ENCODE measurements at places on chromosomes 2 and 18.

DNA sequence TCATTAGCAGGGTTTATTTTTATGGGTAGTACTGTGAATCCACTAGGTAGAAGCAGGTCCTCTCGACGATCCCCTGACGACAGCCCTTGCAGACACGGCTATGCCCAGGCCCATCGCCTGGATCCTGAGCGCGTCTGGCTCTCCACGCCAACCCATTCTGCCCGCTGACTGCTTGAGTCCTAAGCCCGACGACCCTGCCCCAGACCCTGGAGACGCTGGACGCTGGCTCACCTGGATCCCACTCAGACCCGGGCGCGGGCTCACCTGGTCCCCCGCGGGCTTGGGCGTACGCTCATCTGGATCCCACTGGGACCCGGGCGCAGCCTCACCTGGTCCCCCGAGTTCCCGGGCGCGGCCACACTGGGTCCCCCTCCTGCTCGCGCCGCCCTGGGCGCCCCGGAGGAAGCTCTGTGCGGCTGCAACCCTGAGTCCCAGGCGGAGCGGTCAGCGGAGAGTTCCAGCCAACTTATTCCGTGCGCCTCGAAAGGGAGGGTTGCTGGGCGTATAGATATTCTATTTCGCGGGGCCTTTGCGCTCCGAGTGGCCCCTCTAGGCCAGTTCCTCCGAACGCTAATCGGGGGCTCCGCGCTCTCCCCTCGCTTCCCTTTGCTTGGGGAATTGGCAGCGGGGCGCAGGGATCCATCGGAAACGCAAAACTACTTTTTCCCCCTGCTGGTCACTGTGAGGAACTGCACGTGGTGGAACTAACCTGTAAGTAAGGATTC, 22.4 kb upstream of the RMP24 start:
- DNase-seq = peak; percentile 12

GRCh38 chr18:22641958-22642357, 224.2 kb upstream of the CTAGE1 start:
- no peak for DNase-seq

GRCh38 chr2:68330691-68331090, 10.9 kb upstream of the CNRIP1 start:
- no peak for DNase-seq

DNA sequence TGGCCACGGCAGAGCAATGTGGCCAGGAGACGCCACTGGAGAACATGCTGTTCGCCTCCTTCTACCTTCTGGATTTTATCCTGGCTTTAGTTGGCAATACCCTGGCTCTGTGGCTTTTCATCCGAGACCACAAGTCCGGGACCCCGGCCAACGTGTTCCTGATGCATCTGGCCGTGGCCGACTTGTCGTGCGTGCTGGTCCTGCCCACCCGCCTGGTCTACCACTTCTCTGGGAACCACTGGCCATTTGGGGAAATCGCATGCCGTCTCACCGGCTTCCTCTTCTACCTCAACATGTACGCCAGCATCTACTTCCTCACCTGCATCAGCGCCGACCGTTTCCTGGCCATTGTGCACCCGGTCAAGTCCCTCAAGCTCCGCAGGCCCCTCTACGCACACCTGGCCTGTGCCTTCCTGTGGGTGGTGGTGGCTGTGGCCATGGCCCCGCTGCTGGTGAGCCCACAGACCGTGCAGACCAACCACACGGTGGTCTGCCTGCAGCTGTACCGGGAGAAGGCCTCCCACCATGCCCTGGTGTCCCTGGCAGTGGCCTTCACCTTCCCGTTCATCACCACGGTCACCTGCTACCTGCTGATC, 4.9 kb downstream of the GPR17 start:
- DNase-seq = no peak

DNA sequence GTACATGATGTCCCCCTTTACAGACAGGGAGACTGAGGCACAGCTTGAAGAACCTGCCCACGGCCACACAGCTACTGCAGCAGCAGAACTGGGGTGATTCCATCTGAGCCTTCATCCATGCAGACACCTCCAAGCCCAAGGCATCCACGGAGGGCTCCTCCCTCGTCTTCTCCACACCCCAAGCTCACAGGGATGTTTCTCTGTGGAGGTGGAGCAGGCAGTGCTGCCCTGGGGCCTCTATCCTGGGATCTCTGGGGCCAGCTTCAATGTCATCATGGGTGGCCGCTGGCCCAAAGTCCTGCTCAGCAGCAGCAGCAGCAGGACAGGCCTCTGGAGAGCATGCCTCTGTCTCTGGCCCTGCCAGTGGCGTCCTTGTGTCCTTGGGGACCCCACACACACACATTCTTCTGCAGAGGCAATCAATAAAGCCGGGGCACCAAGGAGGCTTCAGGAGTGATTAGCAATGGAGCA, 31.2 kb downstream of the ADI1 start:
- no peak for DNase-seq

DNA sequence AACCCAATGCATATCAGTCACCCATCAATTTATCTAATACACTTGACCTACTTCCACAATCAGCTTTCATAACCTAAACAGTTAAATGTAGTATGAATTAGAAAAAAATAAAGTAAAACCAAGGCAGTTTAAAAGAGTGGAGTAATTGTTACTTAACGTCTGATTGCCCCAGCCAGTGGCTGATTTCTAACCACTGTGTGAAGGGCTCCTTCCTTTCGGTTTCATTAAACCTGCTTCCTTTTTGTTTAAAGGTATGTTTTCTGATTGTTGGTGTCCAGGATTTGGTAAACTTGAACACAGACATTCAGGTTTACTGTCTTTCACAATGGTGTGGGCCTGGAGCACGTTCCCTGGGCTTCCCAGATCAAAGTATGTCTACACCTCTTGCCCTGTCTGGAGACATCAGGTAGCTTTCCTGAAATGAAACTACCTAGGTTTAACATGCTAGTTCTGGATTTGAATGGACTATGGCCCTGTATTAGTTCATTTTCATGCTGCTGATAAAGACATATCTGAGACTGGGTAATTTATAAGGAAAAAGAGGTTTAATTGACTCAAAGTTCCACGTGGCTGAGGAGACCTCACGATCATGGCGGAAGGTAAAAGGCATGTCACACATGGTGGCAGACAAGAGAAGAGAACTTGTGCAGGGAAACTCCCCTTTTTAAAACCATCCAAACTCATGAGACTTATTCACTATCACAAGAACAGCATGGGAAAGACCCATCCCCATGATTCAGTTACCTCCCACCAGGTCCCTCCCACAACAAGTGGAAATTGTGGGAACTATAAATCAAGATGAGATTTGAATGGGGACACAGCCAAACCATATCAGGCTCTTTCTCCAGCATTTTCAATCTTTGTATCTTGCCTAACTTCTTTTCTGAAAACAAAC, 605.2 kb upstream of the ID2 start:
- DNase-seq = no peak

DNA sequence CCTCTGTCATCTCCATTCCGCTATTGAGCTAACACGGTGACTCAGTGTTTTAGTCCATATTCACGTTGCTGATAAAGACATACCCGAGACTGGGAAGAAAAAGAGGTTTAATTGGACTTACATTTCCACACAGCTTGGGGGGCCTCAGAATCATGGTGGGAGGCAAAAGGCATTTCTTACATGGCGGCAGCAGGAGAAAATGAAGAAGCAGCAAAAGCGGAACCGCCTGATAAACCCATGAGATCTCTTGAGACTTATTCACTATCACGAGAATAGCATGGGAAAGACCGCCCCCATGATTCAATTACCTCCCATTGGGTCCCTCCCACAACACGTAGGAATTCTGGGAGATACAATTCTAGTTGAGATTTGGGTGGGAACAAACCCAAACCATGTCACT, 22.6 kb upstream of the CXXC1 start:
- DNase-seq = no peak

GRCh38 chr2:100104718-100105677, 37.4 kb downstream of the AFF3 start:
- DNase-seq = no peak

DNA sequence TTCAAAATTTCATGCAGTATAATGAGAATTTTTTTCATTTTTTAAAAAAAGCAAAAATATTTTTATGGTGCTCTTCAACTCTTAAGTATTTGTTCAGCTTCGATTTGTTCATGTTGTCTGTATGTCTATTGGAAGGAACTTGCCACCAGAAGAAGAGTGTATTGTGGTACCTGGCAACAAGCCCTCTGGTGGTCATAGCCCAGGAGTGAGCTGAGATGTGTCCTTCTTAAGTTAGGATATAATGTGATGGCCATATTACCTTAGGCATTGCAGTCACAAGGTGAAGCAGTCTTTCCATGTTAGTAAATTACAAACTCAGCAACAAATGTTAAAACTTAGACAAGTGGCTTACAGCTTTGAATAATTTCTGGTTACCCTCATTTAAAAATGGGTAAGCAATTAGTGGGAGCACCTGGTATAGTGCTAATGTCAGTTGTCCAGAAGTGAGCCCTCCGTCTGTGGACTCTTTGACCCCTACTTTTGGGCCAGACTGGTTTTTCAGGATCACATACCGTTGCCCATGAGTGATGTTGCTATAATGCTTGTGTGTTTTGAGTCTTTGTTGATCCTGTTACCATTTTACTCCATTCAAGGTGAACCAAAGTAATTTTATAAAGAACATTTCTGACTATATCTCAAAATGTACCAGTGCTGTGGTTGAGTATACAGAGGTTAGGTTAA, 57.4 kb downstream of the MYO1B start:
- no peak for DNase-seq

Data from stimulated activated CD4-positive, alpha-beta T cell treated with anti-CD3 and anti-CD28 coated beads, Interleukin-15, amount 100 ng/mL, for 1 hour (primary cell).